ENCODE measurements at places on chromosomes 6 and 20.

DNA sequence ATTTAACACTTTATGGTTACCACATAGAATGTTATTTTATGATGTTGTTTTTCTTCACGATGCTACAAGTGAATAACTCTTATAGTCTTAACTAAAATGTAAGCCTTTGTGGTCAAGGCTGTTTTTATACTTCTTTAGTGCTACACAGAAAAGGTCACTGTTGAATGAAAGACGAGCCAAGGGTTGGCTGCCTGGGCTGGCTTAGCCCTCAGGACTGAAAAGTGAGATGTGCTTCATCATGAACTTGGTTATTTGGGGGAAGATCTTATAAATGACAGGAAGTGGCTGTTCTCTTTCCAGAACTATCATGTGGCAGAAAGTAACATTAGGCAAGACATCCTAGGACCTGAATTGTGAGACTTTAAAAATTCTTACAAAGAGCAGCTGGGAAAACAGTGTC, 404.0 kb downstream of the BTBD3 start:
- no peak for DNase-seq

DNA sequence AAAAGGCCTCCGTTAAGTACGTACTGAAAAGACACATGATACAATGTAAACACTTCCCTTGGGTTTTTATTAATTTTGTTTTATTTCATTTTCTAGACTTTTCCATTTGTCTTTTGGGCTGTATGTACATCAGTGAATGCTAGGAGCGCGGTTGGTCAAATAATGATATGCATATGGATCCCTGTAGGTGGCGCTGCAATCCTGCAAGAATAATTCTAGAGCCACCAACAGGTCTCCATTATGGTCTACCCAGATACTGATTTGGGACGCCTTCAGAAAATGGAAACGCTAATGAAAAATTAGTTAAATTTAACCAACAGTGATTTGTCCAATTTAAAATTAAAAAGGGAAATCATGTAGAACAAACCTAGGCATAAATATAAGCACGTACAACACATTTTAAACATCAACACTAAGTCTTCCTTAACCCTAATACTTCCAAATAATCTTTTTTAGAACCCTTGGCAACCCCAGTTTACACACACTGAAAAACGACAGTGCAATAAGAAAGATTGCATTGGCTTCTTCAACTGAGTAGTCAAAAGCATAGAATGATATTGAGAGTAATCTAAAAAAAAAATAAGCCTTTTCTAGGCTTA, 433.5 kb downstream of the RFPL4B start:
- no peak for DNase-seq

- no peak for DNase-seq
Observed at GRCh38 chr6:5783584-5784089, 223.1 kb downstream of the NRN1 start.

GRCh38 chr6:159649441-159649840, 43.6 kb downstream of the SOD2 start:
- no peak for DNase-seq

DNA sequence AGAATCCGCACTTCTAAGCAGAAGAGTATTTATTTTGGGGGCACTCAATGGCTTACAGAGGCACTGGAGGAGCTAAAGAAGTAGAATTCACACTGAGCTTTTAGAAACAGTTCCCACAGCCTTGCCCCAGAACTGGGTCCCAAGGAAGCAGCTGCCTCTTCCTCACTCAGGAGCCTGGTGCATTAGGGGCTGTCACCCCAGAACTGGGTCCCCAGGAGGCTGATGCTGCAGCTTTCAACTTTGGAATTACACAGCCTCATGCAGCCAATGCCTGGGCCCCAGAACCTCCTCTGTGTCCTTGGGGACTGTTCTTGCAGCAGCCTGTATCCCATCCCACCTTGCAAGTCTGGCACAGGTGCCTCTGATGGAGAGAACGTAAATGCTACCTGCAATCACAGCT, 96.4 kb downstream of the DACT2 start:
- no peak for DNase-seq

GRCh38 chr20:19210391-19211155, 1.9 kb upstream of the SLC24A3 start:
- DNase-seq: no peak

DNA sequence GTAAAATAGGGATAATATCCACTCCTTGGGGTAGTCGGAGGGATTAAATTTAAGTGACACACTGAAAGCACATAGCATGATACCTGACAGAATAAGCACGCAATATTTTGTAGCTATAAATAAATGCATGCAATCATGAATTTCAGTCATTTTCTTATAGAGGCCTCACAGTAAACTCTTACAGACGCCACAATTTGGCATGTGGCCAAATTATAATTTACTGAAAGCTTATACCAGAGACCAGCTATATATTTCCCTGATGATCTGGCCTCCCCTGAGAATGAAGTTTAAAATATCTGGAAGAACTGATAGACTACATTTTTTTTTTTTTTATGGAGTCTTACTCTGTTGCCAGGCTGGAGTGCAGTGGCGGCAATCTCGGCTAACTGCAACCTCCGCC, 40.9 kb downstream of the QRSL1 start:
- no peak for DNase-seq

DNA sequence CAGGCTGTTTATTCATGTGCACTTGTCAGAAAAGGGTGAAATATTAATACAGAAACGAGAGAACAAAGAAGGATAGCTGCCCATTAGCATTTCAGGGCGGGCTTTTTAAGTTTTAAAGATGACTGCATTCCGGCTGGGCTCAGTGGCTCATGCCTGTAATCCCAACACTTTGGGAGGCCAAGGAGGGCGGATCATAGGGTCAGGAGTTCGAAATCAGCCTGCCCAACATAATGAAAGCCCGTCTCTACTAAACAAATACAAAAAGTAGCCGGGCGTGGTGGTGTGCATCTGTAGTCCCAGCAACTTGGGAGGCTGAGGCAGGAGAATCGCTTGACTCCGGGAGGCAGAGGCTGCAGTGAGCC, 130.5 kb downstream of the HFE start:
- DNase-seq: no peak

DNA sequence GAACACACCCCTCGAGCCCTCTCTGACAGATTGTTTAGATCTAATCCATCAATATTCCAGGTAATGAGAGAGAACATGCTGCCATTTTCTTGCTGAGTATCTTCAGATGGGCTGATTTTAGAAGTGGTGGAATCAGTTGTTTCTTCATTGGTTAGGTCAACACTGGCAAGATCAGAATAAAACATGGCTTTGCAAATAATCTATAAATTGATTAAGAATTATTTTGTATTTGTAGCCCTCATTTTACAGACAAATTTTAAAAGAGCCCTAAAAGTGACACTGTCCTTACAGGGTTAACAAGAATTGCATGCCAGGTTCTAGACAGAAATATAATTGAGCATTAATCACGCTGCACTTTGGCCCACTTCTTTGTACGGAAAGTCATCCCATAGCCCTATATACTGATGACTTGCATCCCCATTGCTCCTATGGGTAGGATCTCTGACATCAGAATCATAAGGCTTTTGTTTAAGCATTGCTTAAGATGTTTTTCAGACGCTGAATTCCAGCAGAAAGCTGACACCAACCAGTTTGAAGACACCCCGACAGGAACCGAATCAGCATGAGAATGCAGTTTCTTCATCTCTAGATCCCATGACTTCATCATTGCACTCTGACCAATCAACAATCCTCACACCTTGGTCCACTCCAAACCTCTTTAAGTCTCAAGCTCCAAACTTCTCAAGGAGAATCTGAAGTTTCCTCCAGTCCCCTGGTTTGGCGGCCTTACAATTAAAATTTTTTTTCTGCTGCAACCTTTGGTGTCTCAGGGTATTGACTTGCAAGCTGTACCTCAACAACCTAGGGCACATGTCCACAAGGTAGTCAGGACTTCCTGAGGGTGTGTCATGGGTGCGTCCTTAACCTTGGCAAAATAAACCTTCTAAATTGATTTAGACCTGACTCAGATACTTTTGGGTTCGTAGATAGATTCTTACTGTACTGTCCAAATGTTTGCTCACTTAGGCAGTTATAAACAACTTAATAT, 7.8 kb downstream of the TDP2 start:
- DNase-seq: no peak

DNA sequence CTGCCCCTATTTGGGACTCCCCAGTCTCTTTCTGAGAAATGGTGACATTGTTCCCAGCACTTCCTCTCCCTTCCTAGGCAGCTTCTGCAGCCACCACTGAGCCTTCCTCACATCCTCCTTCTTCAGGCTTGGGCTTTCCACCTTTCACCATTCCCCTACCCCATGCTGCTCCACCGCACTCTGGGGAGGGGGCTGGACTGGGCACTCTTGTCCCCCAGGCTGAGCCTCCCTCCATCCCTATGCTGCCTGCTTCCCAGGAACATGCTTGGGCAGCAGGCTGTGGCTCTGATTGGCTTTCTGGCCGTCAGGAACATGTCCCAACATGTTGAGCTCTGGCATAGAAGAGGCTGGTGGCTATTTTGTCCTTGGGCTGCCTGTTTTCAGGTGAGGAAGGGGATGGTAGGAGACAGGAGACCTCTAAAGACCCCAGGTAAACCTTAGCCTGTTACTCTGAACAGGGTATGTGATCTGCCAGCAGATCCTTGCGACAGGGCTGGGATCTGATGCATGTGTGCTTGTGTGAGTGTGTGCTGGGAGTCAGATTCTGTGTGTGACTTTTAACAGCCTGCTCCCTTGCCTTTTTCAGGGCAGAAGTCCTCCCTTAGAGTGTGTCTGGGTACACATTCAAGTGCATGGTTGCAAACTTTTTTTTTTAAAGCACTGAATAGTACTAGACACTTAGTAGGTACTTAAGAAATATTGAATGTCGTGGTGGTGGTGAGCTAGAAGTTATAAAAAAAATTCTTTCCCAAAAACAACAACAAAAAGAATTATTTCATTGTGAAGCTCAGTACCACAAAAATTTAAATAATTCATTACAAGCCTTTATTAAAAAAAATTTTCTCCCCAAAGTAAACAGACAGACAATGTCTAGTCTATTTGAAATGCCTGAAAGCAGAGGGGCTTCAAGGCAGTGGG, 2.1 kb upstream of the CDKN1A start:
- DNase-seq: no peak

DNA sequence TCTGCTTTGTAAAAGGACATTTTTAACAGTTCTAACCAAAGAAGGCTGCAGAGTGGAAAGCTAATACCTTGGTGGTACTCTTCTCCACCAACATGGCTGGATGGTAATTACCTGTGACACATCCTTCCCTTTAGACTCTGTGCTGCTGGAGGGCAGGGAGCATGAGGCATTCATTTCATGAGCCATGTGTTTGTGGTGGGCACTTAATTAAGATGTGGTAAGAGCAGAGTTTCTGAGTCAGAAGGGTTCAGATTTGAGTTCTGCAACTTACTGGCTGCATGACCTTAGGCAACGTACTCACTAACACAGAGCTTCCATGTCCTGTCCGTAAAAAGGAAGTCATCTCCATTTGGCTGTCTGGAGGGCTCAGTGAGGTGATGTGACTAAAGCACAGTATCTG, 9.1 kb upstream of the ZNF133 start:
- DNase-seq: no peak

DNA sequence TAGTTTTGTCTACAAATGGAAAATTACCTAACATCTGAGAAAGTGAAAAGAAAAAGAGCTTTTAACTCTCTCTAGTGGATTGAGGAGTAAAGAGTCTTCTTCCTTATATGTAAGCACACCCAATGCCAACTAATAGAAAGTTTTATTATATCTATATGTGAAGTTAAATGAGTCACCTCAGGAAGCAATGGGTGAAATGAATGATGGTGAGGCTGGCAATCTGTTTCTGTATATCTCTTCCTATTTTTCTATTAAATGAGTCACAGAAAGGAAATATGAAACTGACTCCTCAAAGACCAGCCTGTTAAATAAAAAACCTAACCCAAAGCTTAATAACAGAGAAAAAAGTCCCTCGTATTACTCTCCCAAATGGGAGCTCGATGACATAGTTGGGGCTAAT, 71.3 kb downstream of the OTOR start:
- DNase-seq: no peak

- DNase-seq: no peak
Observed at GRCh38 chr20:5787796-5788165, 37.6 kb downstream of the SHLD1 start.

- no peak for DNase-seq
Observed at GRCh38 chr6:113495521-113495920, 361.6 kb upstream of the MARCKS start.

DNA sequence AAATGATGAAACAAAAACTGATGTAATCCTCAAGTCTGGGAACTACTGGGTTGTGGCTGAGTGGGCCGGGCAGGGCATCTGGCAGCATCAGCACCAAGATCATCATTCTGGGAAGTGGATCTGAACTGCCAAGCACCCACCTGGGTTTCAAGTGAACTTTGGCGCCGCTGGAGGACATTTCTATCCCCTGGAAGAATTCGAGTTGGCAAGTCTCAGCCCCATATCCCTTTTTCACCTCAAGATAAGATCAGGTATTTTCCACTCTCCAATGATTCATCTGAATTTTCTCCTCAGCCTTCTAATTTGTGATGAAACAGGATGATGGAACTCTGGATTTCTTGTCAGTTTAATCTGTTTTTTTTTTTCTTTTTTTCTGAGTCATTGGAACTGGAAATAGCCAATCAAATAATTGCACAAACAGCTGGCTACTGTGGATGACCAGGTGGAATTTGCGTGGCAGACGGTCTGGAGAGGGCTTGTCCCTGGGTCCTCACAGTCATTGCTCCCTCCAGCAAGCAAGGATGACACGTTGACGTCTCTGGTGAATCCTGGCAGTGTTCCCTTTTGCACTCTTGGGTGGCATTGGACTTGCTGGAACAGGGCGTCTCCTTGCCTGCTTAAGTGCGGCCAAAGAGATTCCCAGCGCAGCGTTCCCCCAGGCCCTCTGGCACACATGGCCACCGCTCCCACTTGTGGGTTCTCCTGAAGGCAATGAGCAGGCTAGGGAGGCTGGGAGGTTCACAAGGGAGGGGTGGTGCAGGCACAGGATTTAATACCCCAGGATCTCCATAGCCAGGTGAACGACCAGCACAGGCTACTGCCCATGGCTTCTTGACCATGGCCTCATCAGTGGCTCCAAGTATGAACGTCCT, 80.4 kb downstream of the DHX35 start:
- no peak for DNase-seq

DNA sequence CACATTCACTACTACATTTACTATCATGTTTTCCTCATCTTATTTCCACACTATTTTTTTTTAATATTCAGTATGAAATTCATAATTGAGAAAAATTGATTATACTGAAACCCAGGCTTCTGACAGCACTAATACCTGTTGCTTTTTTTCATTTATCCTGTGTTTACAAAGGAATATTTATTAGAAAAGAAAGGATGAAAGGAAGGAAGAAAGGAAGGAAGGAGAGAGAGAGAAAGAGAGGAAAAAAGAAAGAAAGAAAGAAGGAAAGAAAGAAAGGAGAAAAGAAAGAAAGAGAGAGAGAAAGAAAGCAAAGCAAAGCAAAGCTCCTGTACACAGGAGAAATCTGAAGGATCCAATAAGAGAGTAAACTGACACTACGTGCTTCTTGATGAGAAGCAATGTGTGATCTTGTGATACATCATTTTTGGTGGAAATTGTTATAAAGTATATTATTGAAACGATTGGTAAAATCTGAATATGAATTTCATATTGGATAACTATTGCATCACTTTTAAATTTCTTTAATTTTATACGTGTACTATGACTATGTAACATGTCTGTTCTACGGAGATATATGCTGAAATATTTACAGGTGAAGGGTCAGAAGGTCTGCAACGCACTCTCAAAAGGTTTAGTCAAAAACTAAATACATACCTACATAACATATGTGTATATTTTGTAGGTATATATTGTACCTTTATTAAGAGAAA, 43.9 kb downstream of the DEFB114 start:
- DNase-seq: no peak

- no peak for DNase-seq
Observed at GRCh38 chr20:59723607-59724456, 119.5 kb downstream of the PHACTR3 start.

- DNase-seq: no peak
Observed at GRCh38 chr20:845941-846893, 12.7 kb downstream of the FAM110A start.
